Ammon's horn (tissue), 1 donor: ENCODE measurements at places on chromosomes 3 and 15.

DNA sequence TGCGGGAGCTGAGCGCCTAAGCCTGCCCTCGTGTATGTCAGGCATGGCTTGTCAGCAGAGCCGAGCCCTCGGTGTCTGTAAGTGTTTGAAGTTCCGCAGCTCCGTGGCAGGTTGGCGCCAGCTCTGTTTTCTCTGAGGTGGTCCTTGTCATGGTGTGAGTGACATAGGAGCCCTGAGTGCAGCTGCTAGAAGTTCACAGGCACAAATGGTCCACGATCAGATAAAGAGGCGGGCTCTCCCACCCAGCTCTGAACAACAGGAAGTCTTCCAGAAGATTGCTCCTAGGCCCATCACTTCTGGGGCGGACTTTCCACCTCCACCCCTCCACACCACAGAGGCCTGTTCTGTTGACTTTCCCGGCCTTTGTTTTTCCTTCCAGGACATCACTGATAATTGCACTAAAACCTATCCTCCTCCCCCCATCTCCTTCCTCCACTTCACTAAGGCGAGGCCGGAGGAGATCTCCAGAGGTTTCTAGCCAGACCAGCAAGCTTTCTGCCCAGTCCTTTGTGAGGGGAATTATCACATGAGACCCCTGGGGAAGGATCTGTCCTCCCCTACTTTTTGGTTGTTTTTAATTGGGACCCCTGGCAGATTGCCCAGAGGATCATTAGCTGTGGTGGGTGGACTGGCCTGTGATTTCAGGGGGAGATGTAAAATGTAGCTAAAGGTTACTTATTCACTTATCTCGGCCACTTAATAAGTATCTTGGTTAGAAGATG is 19.9 kb downstream of the ITPR1 start:
- no peak for DNase-seq

DNA sequence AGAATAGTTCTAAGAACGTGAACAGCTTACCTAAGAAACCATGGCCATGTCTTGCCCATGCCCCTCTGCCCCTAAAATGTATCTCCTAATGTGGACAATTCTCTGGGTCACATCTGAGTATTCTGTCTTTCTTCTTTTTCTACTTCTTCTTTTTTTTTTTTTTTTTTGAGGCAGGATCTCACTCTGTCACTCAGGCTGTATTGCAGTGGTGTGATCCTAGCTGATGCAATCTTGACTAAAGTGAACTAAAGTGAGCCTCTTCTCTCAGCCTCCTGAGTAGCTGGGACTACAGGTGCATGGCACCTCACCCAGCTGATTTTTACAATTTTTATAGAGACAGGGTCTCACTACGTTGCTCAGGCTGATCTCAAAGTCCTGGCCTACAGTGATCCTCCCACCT is 204.8 kb upstream of the ZPLD1 start:
- no peak for DNase-seq

DNA sequence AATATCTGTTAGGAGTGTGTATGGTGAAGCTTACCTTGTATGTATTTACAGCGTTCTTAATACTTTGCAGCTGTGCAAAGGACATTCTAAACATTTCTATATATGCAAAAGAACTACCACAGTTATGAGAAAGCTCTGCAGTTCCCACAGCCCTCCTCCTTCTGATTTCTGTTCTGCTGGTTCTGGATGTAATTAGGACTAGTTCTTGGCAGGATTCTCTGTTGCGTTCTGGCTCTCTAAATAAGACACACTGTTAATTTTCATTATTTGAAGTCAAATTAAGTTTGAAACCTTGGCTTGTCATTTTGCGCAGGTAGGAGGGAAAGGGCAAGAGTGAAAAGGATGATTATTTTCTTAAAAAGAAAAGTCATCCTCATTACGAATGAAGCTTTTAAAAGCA is 76.4 kb downstream of the FNDC3B start:
- peak; percentile 42 for DNase-seq

- DNase-seq, result peak; percentile 8
Measured at GRCh38 chr3:153138276-153139210, 23.5 kb upstream of the RAP2B start.

DNA sequence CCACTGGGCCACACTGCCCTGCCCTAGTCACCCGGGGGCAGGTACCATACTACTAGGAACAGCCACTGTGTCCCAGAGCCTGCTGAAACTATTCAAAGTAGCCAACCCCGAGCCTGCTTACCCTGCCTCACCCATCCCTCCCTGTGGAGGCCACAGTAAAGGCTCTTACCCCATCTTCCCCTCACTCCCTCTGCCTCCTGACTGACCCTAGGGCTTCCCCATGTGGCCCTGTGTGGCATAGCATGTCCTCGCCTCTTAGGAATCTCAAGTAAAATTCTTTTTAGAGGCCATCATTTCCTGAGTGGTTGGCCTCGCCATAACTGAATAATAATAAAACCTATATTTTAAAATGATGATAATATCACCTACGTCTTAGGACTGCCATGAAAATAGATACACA is 112.2 kb upstream of the SLC6A11 start:
- DNase-seq, result no peak

GRCh38 chr3:59406943-59407342 is 357.1 kb upstream of the CFAP20DC start:
- DNase-seq, result no peak

DNA sequence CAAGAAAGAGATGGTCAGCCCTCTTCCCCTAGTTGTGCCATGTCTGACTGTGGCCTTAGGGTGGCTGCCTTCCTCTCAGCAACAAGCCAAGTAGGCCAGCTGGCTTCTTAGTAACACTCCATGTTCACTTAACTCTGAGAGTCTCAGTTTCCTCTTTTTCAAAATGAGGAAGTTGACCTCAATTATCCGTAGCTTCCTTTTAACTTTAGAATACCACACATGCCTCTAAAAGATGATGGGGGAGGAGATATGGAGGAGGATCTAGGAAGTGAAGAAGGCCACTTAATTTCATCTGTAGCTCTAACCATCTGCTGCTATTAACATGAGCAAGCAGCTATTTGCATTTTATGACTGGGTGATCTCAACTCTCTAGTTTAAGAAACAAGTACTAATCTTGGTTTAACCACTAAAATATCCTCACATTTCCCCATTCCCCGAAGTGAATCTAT is 32.9 kb downstream of the CD200R1L start:
- DNase-seq, result peak; percentile 72
